ENCODE measurements at places on chromosomes 2 and 18. TPM values are rescaled to one million over a fixed set of nuclear protein-coding genes. Genes with fewer than 3 reads are reported as not detected.
A peak's percentile ranks its signal among the peaks of the same experiment; 100 is the strongest.

DNA sequence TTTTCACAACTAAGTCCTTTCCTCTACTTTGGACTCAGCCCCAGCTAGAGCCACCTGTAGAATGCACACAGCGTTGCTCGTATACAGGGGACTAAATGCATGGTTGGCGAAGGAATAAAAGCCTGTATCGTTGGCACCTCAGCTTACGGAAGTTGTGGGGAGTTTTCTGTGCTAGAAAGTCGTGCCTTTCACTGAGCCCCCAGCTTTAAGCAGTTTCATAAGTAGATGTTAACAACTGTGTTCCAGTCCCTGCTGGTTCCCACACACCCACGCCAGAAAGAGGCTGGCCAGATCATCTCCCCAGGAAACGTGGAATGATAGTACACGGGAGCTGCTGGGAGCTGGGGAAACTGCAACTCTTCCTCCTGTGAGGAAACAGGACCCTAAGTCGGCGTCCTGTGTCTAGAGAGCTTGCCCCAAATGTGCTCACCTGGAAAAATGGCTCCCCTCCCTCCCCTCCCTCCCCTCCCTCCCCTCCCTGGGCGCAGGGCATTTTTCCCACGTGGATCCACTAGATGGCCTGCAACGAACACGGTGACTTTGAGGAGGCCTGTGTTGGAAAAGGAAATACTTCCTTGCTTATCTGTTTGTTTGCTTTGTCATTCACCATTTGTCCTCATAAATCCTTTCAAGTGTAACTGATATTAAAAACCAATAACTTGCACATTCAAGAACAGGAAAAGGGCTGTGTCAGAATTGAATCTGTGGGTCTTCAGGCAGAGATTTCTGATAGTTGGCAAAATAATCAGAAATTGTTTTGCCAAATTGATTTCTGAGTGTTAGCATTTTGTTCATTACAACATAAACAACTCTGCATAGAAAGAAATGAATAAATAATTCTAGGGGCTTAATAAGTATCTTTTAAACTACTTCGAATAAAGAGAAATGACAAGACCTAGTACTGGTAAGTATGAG lies 43.9 kb upstream of the RFX8 start:
- H3K27me3 ChIP-seq = no peaks in the 10 kb centered on the region
- peak overlapping the region; percentile 35 for H3K27ac ChIP-seq
- no peaks in the 10 kb centered on the region for H3K36me3 ChIP-seq
- no peak for DNase-seq

GRCh38 chr2:83517727-83518368 lies 941.2 kb downstream of the SUCLG1 start:
- no peaks in the 10 kb centered on the region for H3K27me3 ChIP-seq
- H3K4me3 ChIP-seq = no peak overlapping the region
- no peaks in the 10 kb centered on the region for H3K36me3 ChIP-seq
- no peak for DNase-seq
- H3K27ac ChIP-seq = no peak overlapping the region

- no peaks in the 10 kb centered on the region for H3K36me3 ChIP-seq
- H3K27ac ChIP-seq = no peak overlapping the region
- H3K4me3 ChIP-seq = no peak overlapping the region
- no peak for DNase-seq
- H3K27me3 ChIP-seq = no peaks in the 10 kb centered on the region
These were observed 110.7 kb upstream of the OTX1 start for GRCh38 chr2:62939735-62940491.

AGXT gene
- total RNA-seq = not detected

GRCh38 chr2:11032396-11032795 lies 120.7 kb downstream of the KCNF1 start:
- H3K27me3 ChIP-seq = no peaks in the 10 kb centered on the region
- H3K36me3 ChIP-seq = no peaks in the 10 kb centered on the region
- H3K4me1 ChIP-seq = no peaks in the 10 kb centered on the region
- no peak overlapping the region for H3K27ac ChIP-seq

All from sigmoid colon (tissue), 7 donors.